ENCODE measurements at places on chromosomes 2 and 18.

DNA sequence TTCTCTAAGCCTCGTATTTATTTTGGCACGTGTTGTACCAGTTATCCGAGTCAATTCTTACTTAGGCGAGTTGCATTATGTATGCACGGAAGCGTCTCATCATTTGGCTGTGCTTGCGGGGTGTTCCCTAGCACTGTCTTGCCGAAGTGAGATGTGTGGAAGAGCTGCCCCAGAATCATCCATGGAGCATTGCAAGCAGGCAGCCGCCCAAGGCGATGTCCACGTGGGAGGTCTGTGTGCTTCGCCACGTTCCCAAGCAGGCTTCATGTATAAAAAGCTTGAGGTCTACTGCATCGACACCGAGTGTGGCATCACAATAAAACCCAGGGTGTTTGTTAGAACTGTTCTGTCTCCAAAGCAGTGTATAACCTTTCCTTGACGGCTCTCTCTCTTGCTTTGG is 849.9 kb downstream of the DCDC2C start:
- DNase-seq: no peak

- DNase-seq: no peak
Observed at GRCh38 chr18:5895876-5896740, 786 bp upstream of the TMEM200C start.

GRCh38 chr2:151568501-151568900 is 158.8 kb downstream of the RIF1 start:
- no peak for DNase-seq

GRCh38 chr2:88627856-88628570 is 749 bp upstream of the EIF2AK3 start:
- DNase-seq: peak; percentile 52

DNA sequence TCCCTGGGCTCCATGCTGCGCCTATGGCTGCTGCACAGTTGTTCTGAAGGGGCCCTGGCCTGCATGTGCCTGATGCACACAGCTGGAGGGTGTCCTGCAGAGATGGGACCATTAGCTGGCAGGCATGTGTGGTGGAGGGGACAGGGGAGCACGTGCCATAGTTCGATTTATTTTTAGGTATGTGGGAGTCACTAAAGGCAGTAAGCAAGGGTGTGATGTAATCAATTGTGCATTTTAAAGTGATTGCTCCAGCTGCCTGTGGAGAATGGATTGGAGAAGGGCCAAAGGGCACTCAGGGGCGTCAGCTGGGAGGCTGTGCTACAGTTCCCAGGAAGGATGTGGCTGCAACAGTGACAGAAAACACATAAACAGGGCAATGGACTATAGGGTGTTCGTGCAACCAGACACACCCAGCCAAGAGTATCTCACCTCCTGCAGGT is 205.1 kb downstream of the ARL4C start:
- DNase-seq: peak; percentile 71

GRCh38 chr2:188114014-188114413 is 177.7 kb upstream of the GULP1 start:
- no peak for DNase-seq

DNA sequence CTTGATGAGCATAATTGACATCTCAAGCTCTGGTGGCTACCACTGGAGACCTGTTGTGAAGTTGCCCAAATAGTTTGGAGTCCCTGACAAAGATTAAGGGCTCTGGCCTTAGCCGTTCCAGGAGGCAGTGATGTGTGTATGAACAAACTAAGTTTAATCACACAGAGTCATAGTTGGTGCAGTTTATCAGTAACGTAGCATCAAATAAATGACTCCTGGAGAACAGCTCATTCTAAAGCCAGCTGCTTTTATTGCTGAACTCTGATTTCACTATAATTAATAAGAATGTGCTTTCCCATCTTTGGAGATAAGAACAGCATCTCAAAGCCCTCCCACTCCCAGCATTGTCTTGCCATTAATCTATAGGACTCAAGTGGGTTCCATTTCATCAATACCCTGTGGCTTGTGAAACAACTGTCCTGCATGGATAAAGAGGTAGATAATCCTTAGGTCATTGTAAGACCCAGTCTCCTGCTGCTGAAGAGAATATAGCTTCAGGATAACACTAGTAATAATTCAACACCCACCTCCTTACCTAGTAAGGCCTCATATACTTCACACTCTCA is 211.4 kb upstream of the THUMPD2 start:
- no peak for DNase-seq

DNA sequence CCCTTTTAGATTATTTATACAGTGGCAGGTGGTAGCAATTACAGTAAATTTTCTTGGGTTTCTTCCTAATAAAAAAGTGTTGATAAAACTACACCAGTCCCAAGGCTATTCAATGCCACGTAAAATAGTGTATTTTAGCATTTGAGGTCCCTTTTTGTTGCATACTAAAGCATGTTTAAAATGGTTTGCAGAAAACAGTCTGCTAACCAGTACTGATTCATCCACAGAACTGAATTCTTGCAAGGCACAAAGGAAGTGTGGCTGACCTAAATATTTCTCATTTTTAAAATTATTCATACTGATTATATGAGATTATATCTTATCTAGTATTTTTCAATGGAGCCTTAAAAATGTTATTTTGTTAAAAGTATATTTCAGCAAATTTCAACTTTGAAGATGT is 98.1 kb downstream of the SMAD2 start:
- no peak for DNase-seq

DNA sequence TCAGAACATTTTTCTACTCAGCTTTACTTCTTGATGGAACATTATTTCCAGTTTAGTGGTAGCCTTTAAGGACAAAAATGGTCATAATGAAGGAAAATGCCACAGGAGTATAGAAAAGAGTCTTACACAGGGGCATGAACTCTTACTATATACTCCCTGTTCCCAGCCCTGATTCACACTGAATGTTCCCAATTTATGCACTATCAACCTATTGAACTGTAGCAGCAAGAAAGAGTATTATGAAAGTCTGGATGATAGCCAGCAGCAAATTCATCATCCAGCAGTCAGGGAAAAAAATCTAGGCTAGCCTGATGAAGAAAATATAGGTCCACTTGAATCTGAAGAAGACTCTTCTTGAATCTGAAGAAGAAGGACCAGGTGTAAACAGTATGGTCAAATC is 1170.3 kb upstream of the CHAC2 start:
- DNase-seq: no peak

GRCh38 chr2:126653761-126654160 is 2.2 kb upstream of the GYPC start:
- no peak for DNase-seq

GRCh38 chr18:74976331-74976909 is 232.5 kb downstream of the PTGR3 start:
- no peak for DNase-seq

DNA sequence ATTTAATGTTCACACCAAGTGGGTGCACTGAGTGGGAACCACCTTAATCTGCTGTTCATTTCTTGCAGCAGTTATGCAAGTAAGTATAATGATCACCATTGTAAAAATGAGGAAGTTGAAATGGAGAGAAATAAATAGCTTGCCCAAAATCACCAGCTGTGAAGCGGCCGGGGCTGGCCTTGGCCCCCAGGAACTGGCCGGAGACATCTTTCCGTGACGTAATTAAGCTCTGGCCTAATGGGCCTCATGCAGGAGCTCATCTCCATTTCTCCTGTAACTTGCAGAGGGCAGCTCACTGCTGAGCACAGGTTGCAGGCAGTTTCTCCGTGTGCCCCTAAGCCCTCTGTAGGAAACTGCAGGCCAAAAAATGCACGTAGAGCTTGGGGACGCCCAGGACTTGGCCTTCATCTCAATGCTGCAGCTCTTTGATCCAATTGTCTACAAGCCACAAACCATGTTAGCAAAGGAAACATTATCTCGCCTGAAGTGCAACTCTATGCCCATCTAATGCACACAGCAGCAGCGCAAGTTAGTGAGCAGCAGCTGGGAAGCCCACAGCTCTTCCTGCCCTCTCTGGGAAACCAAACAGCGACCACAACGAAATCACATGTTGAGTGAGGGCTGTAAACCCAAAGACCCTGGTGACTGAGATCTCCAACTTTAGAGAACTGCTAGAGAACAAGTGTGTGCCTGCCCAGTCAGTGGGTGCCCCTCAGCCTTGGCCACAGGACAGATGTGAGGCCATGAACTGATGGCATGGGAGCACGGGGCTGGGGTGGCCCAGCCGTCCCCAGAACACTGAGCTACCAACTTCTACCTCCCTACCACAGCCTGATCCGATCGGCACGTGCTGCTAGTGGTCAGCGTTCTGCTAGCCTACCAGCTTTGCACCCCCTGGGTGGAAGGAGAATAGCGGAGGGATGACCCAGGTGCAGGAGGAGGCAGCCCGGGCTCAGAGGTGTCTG is 28.8 kb downstream of the APCDD1 start:
- peak; percentile 93 for DNase-seq

DNA sequence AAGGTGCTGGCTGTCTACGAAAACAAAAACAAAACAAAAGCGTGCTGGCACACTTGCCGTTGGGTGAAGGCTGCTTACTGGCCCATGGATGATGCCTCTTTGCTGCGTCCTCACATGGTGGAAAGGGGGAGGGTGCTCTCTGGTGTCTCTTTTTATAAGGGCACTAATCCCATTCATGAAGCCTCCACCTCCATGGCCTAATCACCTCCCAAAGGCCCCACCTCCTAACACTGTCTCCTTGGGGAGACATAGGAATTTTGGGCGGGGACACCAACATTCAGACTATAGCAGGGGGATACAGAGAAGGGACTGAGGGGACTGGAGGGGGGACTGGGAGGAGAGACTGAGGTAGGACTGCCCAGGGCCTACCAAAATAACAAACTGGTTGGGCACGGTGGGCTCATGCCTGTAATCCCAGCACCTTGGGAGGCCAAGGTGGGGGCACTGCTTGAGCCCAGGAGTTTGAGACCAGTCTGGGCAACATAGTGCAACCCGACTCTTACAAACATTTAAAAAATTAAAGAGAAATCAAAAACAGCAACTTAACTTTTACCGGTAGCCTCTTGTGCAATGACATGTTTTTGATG is 14.5 kb downstream of the PTMA start:
- no peak for DNase-seq

GRCh38 chr2:239216614-239217273 is 184.1 kb downstream of the HDAC4 start:
- DNase-seq: peak; percentile 32

DNA sequence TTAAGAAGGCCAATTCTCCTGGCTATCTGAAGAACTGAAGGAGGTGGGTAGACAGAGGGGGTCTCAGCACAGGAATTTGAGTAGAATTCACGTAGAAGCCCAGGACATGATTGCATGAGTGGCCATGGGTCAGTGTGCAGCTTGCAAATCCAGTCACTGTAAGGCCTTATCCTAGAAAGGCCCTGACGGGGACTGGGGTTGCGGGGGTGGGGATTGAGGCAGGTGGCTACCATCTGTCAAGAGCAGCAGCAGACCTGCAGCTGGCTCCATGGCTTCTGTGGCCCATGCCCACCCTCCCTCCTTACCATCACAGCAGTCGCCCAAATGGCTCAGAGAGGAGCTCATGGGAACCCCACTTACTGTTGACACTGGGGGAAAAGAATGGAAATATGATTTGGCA is 34.6 kb upstream of the SLC14A1 start:
- no peak for DNase-seq
